ENCODE measurements at places on chromosomes 1 and 21. TPM values are rescaled to one million over a fixed set of nuclear protein-coding genes. Genes with fewer than 3 reads are reported as not detected.

DNA sequence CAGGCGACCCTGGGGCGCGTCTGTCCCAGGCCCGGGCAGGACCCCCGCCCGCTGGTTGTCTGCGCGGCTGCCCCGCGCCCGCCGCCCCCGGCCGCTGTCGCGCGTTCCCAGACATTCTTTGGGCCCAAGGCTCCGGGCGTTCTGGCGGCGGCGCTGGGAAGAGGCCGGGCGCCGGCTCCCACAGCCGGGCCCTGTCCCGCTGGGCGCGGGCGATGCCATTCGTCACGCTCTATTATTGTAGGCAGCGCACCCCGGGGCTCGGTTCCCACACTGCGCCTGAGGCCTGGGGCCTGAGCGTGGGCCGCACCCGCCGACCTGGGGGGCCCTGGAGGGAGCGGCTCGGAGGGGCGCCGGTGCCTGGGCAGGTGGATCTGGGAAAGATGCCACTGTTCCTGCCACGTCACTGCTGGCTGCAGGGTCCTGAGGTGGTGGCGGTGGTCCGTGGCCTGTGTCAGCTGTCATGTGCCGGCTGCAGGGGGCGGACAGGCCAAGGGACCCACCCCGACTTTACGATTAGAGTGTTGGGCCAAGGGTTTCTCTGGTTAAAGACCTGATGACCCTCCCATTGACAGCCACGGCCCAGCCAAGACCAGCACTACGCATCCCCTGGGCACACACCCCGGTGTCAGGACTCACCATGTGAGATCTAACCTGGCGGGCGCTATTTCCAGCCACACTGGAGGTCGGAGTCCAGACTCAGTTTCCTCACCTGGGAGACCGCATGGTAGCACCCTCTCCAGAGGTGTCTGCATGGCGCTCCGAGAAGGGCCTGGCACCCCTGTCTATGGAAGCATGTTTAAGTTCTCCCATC lies 55.1 kb upstream of the ADARB1 start:
- no peak for DNase-seq

- no peak for DNase-seq
These were observed 2.1 kb downstream of the ITGB2 start for GRCh38 chr21:44918581-44919033.

DNA sequence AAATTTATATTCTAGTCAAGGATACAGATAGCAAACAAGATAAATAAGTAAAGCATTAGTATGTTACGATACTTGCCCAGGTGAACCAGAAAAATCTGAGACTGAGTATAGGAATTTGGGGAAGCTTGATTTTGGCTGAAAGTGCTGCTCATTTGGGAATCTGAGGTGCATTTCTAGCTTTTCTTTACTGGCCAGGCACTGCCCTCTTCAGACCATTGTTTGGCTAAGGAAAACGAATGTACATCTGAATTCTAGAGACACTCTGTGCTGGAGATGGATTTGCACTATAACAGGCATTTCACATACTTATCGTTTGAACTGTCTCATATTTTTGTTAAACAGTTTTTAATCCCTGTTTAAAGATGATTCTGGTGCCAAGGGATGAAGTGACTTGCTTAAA lies 23.4 kb downstream of the ARID1A start:
- no peak for DNase-seq

GRCh38 chr1:58861506-58861905 lies 77.7 kb upstream of the JUN start:
- no peak for DNase-seq

GRCh38 chr1:87155648-87156047 lies 173.0 kb upstream of the LMO4 start:
- no peak for DNase-seq

DNA sequence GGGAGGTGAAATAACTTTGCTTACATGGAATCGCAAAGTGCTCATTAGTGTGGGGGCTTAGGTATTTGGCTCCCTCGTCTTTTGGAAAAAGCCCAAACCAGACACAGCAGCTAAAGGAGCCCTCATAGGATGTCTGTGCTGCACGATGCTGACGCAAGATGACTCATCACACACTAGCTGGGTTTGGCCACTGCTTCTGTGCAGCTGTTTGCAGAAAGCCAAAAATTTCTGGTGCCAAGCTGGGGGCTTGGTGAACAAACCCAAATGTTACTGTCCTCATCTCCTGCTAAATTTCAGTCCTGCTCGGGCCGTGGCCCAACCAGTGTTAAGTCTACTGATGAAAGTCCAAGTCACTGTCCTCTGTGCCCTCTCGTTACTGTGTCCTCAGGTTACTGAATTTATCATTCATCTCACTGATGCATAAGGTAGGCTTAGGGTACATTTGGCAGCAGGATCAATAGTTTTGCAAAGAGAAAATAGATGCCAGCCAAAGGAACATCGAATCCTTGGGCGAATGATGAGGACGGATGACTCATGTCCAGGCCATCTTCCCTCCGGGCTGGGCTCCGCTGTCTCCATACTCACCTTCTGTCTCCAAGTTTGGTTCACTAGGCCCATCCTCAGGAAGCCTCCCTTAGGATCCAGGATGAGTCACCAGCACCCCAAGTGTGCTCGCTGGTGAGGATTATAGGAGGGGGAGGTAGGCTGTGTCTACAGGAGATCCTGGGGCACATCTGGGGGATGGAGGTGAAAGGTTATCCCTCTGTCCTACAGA lies 177.7 kb downstream of the ADSS2 start:
- DNase-seq: no peak

DNA sequence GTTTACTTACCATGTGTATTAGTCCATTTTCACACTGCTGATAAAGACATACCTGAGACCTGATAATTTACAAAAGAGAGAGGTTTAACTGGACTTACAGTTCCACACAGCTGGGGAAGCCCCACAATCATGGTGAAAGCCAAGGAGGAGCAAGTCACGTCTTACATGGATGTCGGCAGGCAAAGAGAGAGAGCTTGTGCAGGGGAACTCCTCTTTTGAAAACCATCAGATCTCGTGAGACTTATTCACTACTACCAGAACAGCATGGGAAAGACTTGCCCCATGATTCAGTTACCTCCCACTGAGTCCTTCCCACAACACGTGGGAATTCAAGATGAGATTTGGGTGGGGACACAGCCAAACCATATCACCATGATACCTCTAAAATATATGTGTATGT lies 39.3 kb upstream of the ERRFI1 start:
- no peak for DNase-seq

GRCh38 chr1:15835205-15835740 lies 12.2 kb upstream of the SPEN start:
- DNase-seq: no peak

DNA sequence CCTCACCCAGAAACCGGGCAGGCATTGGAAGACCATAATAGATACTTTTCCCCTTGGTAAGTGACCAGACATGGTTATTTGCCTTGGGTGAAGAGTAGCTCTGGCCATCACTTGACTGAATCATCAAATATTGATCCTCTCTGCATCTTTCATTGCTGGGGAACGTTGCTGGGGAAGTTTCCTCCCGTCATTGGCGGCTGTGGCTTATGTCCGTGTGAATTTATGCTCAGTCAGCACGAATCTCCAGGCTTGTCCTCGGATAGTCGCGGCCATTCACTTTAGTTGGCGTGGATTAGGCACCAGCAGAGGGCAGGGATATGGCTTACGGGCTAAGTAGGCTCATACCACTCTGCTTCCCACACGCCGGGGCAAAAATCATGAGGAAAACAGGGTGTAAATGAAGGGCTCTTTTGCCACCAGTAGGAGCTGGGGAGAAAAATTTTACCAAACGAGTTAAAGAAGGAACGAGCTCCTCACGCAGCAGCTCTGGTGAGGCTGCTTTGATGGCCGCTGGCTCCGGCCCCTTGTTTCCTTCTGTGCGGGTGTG lies 473.4 kb downstream of the CAMTA1 start:
- no peak for DNase-seq

- DNase-seq: no peak
These were observed 142.9 kb upstream of the DUSP10 start for GRCh38 chr1:221884821-221885220.

DNA sequence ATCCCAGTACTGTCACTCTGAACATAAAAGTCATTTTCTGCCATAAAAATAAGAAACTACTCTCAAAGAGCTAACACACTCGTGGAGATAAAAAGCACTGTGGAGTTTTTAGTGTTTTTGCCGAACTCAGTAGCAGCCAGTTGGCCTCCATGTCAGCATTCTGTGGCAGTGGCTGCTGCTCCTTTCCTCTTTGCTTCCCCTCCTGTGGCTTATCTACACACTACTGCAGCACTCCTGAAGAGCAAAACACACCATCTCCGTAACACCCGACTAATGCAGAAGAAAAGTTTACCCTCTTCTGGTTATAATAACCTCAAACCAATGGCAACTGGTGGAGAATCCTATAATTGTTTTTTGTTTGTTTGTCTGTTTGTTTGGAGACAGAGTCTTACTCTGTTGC lies 44.9 kb downstream of the RAB3GAP2 start:
- no peak for DNase-seq

DNA sequence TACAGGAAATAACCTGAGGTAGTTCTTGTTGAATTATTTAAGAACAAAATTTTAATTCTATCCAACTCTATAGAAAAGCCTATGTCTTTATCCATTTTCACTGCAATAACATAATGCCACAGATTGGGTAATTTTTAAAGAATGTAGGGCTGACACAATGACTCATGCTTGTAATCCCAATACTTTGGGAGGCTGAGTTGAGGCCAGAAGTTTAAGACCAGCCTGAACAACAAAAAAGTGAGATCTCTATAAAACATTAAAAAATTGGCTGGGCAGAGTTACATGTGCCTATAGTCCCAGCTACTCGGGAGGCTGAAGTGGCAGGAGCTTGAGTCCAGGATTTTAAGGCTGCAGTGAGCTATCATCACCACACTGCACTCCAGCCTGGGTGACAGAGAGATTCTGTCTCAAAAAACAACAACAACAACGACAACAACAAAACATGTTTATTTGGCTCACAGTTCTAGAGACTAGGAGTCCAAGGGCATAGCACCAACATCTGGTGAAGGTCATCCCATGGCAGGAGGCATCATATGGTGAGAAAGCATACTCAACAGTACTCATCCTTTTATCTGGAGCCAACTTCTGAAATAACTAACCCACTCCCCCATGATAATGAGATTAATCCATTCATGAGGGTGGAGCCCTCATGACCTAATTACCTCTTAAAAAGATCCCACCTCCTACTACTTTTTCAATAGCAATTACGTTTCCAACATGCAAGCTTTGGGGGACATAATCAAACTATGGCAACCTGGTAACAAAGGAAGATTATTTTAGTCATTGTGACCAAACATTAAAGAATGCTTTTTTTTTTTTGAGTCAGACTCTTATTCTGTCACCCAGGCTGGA lies 59.6 kb downstream of the ABL2 start:
- no peak for DNase-seq

FTCD gene
- 0.59 TPM for total RNA-seq

LIN28A gene
- total RNA-seq: not detected

PGLYRP4 gene
- not detected for total RNA-seq
